Activated CD8-positive, alpha-beta memory T cell treated with anti-CD3 and anti-CD28 coated beads, Interleukin-2, amount 10 ng/mL, durations not matched to agents 7 days and 5 days (primary cell): ENCODE measurements at places on chromosomes 7 and 10.

DNA sequence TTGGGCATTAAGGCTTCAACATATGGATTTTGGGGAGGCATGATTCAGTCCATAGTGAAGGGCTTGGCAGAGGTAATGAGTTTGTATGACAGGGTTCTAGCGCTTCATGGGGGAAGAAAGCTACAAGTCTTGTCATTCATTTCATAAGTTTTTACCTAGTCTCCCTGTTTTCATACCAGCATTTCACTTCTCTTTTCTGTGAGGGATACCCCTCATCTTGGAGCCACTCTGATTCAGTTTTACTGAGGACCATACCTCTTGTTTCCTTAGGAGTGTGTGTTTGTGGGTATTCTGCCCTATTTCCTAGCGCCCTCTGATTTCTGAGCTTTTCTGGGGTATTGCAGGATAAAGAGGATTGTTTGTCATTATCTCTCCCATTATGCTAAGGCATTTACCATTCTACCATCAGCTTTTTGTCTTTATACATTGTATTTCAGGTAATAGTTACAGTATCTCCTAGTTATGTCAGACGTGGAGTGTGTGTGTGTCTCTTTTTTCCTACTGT is 6.8 kb downstream of the RSBN1L start:
- peaks cover 39% of the 10 kb centered on the region for H3K4me1 ChIP-seq
- peaks cover 37% of the 10 kb centered on the region for H3K36me3 ChIP-seq
- H3K4me3 ChIP-seq: no peak overlapping the region
- H3K27me3 ChIP-seq: no peaks in the 10 kb centered on the region

DNA sequence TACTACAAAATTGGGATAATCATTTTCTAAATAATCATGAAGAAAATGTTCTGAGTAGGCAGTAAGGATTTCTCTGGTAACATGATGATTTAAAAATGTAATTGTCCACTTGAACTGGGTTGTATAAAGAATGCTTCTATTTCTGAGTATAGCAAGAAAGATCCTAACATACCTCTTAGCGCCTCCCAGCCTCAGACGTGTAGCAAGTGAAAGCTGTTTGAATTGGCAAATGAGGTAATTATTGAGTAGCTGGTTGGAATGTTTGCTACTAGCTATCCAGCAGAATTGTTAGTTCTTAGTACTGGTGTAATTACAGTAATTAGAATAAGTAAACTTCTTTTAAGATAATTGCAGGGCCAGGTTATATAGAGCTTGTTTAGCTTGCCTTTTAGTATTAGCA is 47.9 kb downstream of the SEPTIN7 start:
- no peaks in the 10 kb centered on the region for H3K4me1 ChIP-seq
- DNase-seq: no peak
- no peak overlapping the region for H3K4me3 ChIP-seq

- H3K4me1 ChIP-seq: no peaks in the 10 kb centered on the region
- no peaks in the 10 kb centered on the region for H3K36me3 ChIP-seq
- H3K27me3 ChIP-seq: no peaks in the 10 kb centered on the region
- H3K27ac ChIP-seq: no peak overlapping the region
- DNase-seq: no peak
- no peak overlapping the region for H3K4me3 ChIP-seq
These were observed 25.6 kb downstream of the EBF3 start for GRCh38 chr10:129938460-129938859.

DNA sequence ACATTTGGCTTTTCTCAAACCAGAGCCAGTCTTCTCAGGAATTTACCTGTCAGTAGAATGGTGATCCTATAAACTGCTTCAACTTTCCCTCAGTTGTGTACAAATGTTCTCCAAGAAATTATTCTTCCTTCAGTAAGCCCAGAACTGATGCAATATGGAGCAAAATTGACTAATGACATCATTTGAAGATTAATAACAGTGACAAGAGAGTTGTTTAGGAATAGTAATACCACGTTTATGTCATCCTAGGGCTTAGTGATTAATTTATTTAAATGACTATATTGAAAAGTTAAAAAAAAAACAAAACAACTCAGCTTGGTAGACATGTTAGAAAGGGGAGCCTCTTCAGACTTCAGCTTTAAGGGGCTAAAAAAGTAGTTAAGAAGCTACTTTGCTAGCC is 933.2 kb downstream of the GATA3 start:
- H3K27ac ChIP-seq: no peak overlapping the region
- H3K27me3 ChIP-seq: no peaks in the 10 kb centered on the region
- no peaks in the 10 kb centered on the region for H3K36me3 ChIP-seq

GRCh38 chr10:124670849-124671248 is 73.3 kb downstream of the FAM53B start:
- no peak for DNase-seq
- H3K27me3 ChIP-seq: no peaks in the 10 kb centered on the region
- no peak overlapping the region for H3K4me3 ChIP-seq
- H3K4me1 ChIP-seq: peaks cover 49% of the 10 kb centered on the region

- no peak for DNase-seq
- no peak overlapping the region for H3K4me3 ChIP-seq
- H3K27ac ChIP-seq: no peak overlapping the region
- H3K36me3 ChIP-seq: peaks cover 2% of the 10 kb centered on the region
- H3K4me1 ChIP-seq: no peaks in the 10 kb centered on the region
These were observed 818.8 kb upstream of the COBL start for GRCh38 chr7:52135403-52135802.

DNA sequence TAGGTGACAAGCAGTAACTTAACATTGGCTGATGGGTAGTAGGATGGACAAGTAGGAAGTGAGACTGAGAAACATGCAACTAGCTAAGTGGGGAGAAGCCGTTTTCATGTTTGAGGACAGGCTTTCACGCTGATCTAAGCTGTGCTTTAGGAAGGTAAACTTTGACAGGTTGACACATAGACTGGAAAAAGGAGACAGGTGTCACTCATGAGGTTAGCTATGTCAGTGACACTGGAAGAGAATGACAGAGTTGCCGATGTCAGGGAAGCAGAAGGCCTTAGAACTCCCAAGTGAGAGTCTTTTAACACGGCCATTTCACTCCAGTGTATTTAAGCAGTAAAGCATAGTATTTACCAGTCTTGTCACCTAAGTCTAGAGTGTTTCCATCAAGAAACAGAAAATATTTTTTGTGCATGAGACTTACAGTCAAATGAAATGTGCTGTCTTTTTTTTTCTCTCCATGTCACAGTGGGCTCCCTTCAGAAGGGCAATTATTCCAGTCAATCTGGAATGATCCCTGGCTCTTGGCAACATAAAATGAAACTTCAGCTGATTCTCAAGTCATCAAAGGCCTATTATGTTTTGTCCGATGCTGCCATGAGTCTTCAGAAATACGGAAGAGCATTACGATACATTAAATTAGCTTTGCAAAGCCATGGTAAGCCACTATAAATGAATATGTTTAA is 20.6 kb downstream of the EDRF1 start:
- H3K4me1 ChIP-seq: no peaks in the 10 kb centered on the region
- DNase-seq: no peak
- no peaks in the 10 kb centered on the region for H3K27me3 ChIP-seq
- no peak overlapping the region for H3K27ac ChIP-seq
- H3K36me3 ChIP-seq: peaks cover 61% of the 10 kb centered on the region

DNA sequence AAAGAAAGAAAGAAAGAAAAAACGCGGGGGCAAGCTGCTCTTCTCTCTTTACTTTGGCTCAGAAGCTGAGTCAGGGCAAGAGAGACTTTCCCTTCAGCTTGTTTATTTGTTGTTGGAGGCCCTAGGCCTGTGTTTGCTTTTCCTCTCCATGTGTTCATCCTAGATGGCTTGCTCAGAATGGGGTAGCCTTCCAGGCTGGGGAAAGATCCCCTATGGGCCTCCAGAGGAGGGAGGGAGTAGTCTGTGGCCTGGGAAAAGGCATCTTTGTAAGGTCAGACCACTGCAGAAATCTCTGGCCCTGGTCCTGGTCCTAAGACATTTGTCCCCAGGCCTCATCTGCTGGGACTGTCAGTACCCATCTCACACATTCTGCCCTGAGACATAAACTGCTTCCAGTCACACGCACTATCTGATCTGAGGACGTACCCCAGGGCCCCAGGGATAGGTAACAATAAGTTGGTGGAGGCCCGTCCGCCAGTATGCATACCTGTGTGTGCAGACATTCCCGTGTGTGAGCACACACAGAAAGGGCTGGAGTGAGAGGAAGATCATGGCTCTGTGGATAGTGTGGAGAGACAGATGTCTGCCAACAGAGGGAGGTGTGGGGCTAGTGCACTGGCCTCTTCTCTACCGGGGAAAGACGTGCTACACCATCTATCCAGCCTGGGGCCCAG is 4.9 kb upstream of the SCD start:
- peak; percentile 70 for DNase-seq
- H3K36me3 ChIP-seq: peaks cover 2% of the 10 kb centered on the region
- no peaks in the 10 kb centered on the region for H3K27me3 ChIP-seq
- H3K27ac ChIP-seq: peak overlapping the region; percentile 28
- no peak overlapping the region for H3K4me3 ChIP-seq

- H3K4me3 ChIP-seq: no peak overlapping the region
- DNase-seq: no peak
- H3K27ac ChIP-seq: no peak overlapping the region
These were observed 175.6 kb downstream of the POLR1F start for GRCh38 chr7:19533266-19533665.

- peaks cover 4% of the 10 kb centered on the region for H3K4me1 ChIP-seq
- peak overlapping the region; percentile 51 for H3K27ac ChIP-seq
- no peak overlapping the region for H3K4me3 ChIP-seq
- no peak for DNase-seq
- no peaks in the 10 kb centered on the region for H3K36me3 ChIP-seq
- peaks cover 86% of the 10 kb centered on the region for H3K27me3 ChIP-seq
These were observed 346.9 kb downstream of the DNAJB6 start for GRCh38 chr7:157683747-157684156.

DNA sequence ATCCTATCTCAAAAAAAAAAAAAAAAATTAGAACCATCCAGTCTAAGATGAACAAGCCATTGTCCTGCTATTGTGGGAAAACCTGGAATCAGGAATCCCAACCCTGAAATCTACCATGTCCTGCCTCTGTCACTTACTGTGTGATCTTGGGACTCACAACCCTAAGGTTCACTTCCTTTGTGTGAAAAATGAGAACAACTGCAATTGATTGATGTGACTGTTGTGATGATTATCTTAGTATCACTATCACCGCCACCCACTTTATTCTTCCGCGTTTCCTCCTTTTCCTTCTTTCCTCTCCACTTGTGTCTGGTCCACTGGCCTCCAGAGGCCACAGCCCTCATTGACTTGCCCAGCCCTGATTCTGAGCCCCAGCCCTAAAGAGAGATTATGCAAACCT is 12.6 kb upstream of the PRTFDC1 start:
- no peaks in the 10 kb centered on the region for H3K36me3 ChIP-seq
- no peak overlapping the region for H3K27ac ChIP-seq
- no peak for DNase-seq
- H3K4me3 ChIP-seq: no peak overlapping the region

GRCh38 chr10:1050554-1050953 is 1.6 kb upstream of the IDI1 start:
- peak overlapping the region; percentile 95 for H3K4me3 ChIP-seq
- H3K4me1 ChIP-seq: peaks cover 65% of the 10 kb centered on the region
- DNase-seq: peak; percentile 74

- H3K4me1 ChIP-seq: peaks cover 68% of the 10 kb centered on the region
- H3K27me3 ChIP-seq: no peaks in the 10 kb centered on the region
- peak overlapping the region; percentile 93 for H3K27ac ChIP-seq
- peak overlapping the region; percentile 88 for H3K4me3 ChIP-seq
- no peak for DNase-seq
These were observed 507 bp downstream of the SAR1A start for GRCh38 chr10:70169649-70170364.

DNA sequence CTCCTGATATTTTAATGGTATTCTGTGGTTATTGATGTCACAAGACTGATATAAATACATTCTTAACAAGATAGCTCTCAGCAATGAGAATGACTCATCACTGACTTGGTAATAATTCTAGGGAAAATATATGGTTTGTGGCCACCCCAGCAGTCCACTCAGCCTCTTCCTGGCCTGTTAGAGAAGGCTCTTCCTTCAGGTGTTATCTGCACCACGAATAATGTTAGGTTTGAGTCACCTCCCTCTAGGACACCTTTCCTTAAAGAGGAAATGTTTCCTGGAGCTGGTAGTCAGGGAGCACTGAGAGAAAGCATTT is 163.3 kb downstream of the SVIL start:
- H3K4me1 ChIP-seq: peaks cover 20% of the 10 kb centered on the region
- DNase-seq: no peak
- H3K36me3 ChIP-seq: peaks cover 5% of the 10 kb centered on the region
- H3K27me3 ChIP-seq: no peaks in the 10 kb centered on the region

GRCh38 chr10:90226517-90226916 is 525.1 kb downstream of the KIF20B start:
- H3K36me3 ChIP-seq: no peaks in the 10 kb centered on the region
- no peak for DNase-seq
- H3K4me3 ChIP-seq: no peak overlapping the region
- H3K27ac ChIP-seq: no peak overlapping the region
- peaks cover 4% of the 10 kb centered on the region for H3K4me1 ChIP-seq

- H3K27me3 ChIP-seq: no peaks in the 10 kb centered on the region
- no peak overlapping the region for H3K4me3 ChIP-seq
- no peak overlapping the region for H3K27ac ChIP-seq
These were observed 61.7 kb upstream of the ELN start for GRCh38 chr7:73966062-73966940.

GRCh38 chr7:30084212-30084611 is 50.6 kb upstream of the MTURN start:
- DNase-seq: no peak
- no peak overlapping the region for H3K27ac ChIP-seq
- no peaks in the 10 kb centered on the region for H3K36me3 ChIP-seq
- no peak overlapping the region for H3K4me3 ChIP-seq
- no peaks in the 10 kb centered on the region for H3K27me3 ChIP-seq

GRCh38 chr10:125200396-125200795 is 40.0 kb upstream of the CTBP2 start:
- H3K36me3 ChIP-seq: no peaks in the 10 kb centered on the region
- no peak for DNase-seq
- H3K27ac ChIP-seq: no peak overlapping the region
- peaks cover 2% of the 10 kb centered on the region for H3K4me1 ChIP-seq
- no peaks in the 10 kb centered on the region for H3K27me3 ChIP-seq
- H3K4me3 ChIP-seq: no peak overlapping the region
